ENCODE measurements at places on chromosomes 4 and X. TPM values are rescaled to one million over a fixed set of nuclear protein-coding genes. Genes with fewer than 3 reads are reported as not detected.

The SERPINA7 gene
- not detected for total RNA-seq

The PAGE1 gene
- total RNA-seq: not detected

The ENAM gene
- not detected for total RNA-seq

The KIF4A gene
- 2.3 TPM for total RNA-seq

The AMTN gene
- not detected for total RNA-seq

The LONRF3 gene
- total RNA-seq: 1.2 TPM

The VSIG4 gene
- 20.4 TPM for total RNA-seq

The CPE gene
- 33.5 TPM for total RNA-seq

The SHROOM3 gene
- total RNA-seq: 29.3 TPM

The NSG1 gene
- 113 TPM for total RNA-seq

The USP27X gene
- 3.0 TPM for total RNA-seq

The PCSK1N gene
- 9.0 TPM for total RNA-seq

The RAB9B gene
- 0.34 TPM for total RNA-seq

The CXCR3 gene
- total RNA-seq: not detected

The SCML2 gene
- 1.8 TPM for total RNA-seq

The ASMT gene
- total RNA-seq: not detected

The STPG2 gene
- not detected for total RNA-seq

The IKBKG gene
- 18.3 TPM for total RNA-seq

The DMP1 gene
- total RNA-seq: not detected

The ATP1B4 gene
- total RNA-seq: not detected

The EXOC1L gene
- not detected for total RNA-seq

The GAGE12F gene
- total RNA-seq: not detected

The ARHGAP36 gene
- not detected for total RNA-seq

The HSFX1 gene
- 1.9 TPM for total RNA-seq

The RADX gene
- 5.5 TPM for total RNA-seq

The UGT2B15 gene
- total RNA-seq: not detected

The DUSP9 gene
- total RNA-seq: not detected

The TLR1 gene
- total RNA-seq: 9.8 TPM

The C4orf54 gene
- total RNA-seq: not detected

The KANTR gene
- total RNA-seq: 81.3 TPM

The PDZD4 gene
- total RNA-seq: 2.0 TPM

The GUCY1A1 gene
- 6.0 TPM for total RNA-seq

The USP53 gene
- total RNA-seq: 50.7 TPM

The IL21 gene
- not detected for total RNA-seq

The BST1 gene
- total RNA-seq: 4.1 TPM

The TLL1 gene
- total RNA-seq: 10.4 TPM

The UNC5C gene
- total RNA-seq: 1.2 TPM

The OTC gene
- not detected for total RNA-seq

The PCDH18 gene
- total RNA-seq: 11.5 TPM

The CCDC120 gene
- total RNA-seq: 37.5 TPM

The TEX11 gene
- total RNA-seq: not detected

The PLP2 gene
- total RNA-seq: 250 TPM

The CENPVL3 gene
- not detected for total RNA-seq

The NKAP gene
- total RNA-seq: 4.0 TPM

The AFAP1 gene
- total RNA-seq: 10.8 TPM

The IDUA gene
- 23.1 TPM for total RNA-seq

The PPA2 gene
- total RNA-seq: 85.4 TPM

The CLDN34 gene
- total RNA-seq: not detected

The UGT2A1 gene
- not detected for total RNA-seq

The PLK4 gene
- total RNA-seq: 7.8 TPM

The TEC gene
- total RNA-seq: 4.1 TPM

The PPP2R2C gene
- total RNA-seq: 60.5 TPM

The STOX2 gene
- 10.8 TPM for total RNA-seq

The AKAP4 gene
- not detected for total RNA-seq

The SLIT2 gene
- total RNA-seq: 3.3 TPM

The ALB gene
- not detected for total RNA-seq

The DDIT4L gene
- total RNA-seq: 0.39 TPM

The HEPH gene
- 8.2 TPM for total RNA-seq

The NPNT gene
- total RNA-seq: 5.2 TPM
